ENCODE measurements at places on chromosomes 3 and 15.

- DNase-seq, result no peak
Measured at GRCh38 chr3:42216931-42217333, 49.1 kb downstream of the CCK start.

- no peak for DNase-seq
Measured at GRCh38 chr15:90360746-90361145, 8.7 kb downstream of the ZNF774 start.

DNA sequence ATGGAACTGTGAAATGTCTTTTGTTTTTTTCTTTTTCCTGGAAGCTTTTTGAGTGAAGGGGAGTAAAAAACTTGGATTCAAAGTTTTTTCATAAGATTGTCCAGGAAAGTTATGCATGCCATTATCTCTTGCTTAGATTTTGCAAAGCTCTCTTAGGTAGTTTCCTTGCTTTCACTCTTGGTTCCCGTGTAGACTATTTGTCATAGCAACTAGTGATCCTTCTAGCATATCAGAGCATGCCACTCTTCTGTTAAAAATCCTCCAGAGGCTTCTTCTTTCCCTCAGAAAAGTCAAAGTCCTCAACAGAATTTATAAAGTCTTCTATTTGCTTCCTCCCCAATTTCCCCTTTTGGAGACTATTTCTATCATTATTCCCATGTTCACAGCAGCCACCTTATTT, 21.1 kb downstream of the GTF2E1 start:
- no peak for DNase-seq

DNA sequence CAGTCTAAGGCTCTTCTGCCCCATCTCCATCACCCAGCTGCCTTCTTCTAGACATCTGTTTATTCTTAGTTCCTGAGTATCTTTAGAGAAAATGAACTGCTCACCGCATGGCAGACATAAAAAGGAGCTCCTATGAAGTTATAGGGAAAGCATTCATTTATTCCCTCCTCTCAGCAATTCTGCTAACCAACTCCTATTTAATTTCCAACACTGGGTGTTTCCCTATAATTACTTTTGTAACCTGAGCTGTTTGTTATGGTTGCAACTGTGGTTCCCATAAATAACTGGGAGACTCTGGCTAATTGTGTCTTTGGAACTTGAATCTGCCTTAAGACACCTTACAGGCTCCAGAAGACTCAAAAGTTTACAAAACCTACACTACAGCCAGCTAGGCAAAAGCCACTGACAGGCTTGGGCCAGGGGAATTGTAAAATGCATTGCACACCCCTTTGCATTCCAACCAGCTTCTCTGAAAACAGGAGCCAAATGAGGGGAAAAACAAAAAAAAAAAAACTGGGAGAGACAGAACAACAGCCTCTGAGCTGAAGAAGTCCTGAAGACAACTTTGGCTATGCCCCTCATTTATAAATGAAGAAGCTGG, 231.5 kb upstream of the FEZF2 start:
- no peak for DNase-seq

DNA sequence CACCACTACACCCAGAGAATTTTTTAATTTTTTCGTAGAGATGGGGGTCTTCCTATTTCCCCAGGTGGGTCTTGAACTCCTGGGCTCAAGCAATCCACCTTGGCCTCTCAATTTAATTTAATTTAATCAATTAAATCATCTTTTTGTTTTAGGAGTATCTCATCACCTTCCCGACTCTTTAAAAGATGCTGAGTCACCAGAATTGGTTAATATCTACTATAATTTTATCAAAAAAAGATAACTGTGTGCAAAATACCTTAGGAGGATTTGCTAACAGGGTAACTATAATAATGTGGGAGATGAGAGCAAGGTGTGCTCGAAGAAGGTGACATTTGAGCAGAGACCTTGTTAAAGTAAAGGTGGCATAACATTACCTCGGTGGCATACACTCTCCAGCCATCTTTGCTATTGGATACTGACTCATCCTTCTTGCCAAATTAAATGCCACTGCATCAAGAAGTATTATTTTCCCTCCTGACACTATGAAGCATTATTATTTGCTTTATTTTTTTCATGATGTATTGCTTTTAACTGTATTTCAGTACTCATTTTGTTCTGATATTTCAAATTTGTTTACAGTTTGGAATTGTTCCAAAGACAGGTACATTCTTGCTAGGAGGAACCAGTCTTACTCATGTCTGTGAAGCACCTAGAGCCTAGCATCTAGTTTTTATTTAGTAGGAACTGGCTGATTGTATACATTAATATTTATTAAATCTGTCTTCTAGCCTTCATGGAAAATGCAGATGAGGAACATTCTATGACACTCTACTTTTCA, 200.7 kb downstream of the MBNL1 start:
- no peak for DNase-seq

DNA sequence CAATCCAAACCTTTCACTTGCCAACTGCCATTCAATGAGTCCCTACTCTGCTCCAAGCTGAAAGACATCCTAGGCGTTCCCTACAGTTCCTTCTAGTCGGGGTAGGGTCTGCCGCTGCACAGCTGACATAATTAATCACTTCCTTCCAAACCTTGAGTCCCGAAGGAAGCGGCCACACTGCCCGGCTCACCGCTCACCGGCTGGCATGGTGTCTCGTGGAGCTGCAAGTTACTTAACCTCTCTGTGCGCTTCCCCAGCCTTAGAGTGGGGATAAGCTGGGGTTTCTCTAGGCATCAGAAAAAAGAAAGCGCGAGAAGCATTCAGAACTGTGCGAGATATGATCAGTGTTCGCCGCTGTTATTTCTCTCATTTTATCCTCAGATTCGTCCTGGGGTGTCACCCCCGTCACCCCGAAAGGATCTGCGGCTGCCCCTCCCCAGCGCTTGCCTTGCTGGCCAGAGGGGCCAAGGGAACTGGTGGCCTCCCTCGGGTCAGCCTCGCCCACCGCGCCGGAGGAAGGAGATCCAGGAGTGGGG, 748 bp downstream of the MRPS25 start:
- peak; percentile 62 for DNase-seq

- DNase-seq, result peak; percentile 90
Measured at GRCh38 chr3:72043204-72044133, 258.5 kb upstream of the PROK2 start.

DNA sequence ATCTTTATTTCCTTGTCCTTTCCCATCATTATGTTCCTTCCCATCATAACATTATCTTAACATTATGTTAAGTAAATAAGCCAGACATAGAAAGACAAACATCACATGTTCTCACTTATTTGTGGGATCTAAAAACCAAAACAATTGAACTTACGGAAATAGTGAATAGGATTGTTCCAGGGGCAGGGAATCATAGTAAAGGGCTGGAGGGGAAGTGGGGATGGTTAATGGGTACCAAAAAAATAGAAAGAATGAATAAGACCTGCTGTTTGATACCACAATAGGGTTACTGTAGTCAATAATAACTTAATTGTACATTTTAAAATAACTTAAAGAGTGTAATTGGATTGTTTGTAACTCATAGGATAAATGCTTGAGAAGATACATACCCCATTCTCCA, 36.7 kb upstream of the MBNL1 start:
- DNase-seq, result no peak

GRCh38 chr3:189488241-189488767, 142.9 kb upstream of the TP63 start:
- DNase-seq, result no peak

- DNase-seq, result no peak
Measured at GRCh38 chr15:96123630-96124187, 206.8 kb upstream of the NR2F2 start.

GRCh38 chr15:88646088-88646405, 7.2 kb downstream of the ISG20 start:
- DNase-seq, result no peak

DNA sequence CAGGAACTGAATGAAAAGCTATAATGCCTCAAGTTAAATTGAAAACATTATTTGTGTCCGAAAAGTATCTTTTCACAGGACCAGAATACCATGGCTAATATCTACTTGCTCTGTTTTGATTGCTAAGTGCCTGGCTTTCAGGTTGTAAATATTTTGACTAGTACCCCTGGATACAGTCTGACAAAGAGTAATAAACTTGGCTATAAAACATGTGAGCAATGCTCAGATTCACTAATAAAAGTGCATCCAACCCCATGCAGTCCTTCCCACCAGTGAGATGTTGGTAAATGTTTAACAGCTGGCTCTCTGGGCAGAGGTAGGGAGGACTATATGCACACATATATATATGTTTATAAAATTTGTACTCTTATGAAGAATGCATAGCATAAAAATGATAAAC, 281.8 kb upstream of the TGFBR2 start:
- DNase-seq, result no peak

DNA sequence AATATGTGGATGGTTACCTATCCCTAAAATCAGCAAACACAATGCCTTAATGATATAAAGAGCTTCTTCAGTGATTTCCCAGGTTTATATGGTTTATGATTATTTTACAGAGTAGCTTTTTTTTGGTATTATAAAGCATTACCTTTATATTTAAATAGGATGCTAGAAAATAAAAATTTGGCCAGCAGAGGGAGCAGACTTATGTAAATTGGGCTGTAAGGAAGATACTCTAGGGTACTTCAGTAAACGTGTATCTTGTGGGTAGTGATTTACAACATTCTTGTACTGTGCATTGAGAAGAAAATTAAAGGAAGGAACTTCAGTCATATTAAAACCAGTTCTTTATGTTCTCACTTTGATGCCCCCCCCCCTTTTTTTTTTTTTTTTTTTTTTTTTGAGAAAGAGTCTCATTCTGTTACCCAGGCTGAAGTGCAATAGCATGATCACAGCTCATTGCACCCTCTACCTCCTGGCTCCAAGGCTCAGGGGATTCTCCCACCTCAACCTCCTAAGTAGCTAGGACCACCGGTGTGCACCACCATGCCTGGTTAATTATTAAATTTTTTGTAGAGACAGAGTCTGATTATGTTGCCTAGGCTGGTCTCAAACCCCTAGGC, 167.9 kb downstream of the BBX start:
- peak; percentile 76 for DNase-seq

DNA sequence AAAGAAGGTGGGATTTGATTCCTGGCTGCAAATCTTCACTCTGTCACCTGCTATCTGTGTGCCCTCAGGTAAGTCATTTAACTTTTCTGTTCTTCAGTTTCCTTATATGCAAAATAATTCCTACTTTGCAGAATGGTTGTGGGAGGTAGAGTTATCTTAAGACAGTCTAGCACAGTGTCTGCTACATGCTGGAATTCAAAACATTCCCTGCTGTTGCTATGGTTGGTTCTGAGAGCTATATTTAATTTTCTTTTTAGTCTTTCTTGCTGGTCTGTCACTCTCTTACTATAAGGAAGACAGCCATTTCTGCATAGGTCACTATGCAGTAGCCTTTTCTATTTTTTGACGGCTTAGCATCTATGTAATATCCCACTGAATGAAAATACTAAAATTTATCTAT, 4.0 kb upstream of the ADPGK start:
- no peak for DNase-seq

- no peak for DNase-seq
Measured at GRCh38 chr3:125051715-125052581, 3.8 kb downstream of the HEG1 start.

Data from inflammatory macrophage (primary cell).